Stimulated activated CD4-positive, alpha-beta T cell treated with anti-CD3 and anti-CD28 coated beads, TNF-alpha, amount 100 ng/mL, for 4 hours (primary cell): ENCODE measurements at places on chromosomes 12 and 14.

GRCh38 chr12:79874665-79875064 lies 60.2 kb downstream of the PPP1R12A start:
- DNase-seq, result no peak

DNA sequence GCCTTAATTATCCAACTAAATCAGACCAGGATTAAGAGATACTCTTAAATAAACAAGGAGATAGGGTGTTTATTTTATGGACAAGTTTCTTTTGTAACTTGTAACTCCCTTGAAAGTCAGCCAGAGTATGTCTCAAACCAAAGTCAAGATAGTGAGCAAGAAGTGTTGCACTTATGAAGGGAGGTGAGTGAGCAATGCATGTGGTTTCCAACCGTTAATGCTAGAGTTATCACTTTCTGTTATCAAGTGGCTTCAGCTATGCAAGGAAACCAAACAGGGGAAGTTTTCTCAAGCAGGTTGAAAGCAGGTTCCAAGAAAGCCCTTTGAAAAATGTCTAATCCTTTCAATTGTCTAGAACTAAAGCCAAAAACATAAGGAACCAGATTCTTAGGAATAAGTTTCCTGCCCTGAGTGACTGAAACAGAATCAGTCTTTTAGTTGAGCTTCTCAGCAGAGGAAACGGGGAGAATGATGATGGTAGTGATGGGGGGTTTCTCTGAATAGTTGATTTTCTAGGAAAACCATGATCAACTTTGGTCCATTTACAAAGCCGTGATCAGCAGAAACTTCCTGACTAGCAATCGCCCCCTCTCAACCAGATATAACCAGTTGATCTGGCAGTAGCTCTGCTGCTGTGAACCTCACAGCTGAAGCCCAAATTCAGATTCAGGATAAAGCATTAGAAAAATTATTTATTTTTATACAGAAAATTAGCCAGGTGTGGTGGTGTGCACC lies 128.4 kb downstream of the DAD1 start:
- DNase-seq, result no peak

DNA sequence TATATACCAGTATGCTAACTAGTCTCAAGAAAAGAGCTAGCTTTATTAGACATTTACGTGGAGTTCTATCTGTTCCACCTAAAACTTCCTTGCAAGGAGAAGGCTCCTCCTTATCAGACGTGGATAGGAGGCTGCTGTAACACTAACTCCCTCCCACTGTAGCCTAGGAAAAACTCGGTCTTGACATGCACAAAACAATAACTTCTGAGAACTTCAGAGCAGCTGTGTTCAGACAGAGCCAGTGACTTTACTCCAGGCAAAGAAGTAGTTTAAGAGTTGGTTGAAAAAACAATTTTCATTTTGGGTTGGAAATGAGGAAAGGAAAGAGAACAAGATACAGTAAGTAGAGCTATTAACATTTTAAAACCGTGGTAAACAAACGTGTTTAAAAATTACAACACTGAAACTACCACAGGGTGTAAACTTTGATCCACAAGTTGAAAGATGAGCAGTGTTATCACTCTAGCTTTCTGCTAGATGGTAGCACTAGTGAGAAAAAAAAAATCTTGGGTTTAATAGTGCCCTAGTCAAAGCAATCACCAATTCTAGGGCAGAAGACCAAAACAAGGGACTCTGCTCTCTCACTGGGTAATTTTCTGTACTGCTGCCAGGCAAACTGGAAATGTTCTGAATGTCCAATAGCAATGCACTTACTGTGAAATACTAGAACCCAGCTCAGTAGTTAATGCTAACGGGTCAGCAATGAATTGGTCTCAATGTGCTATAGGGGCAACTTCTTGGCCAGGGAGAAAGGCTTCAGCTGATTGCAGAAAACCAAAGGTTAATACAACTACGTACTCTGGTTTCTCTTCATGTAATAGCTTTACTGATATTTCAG lies 2.4 kb downstream of the ATF7 start:
- no peak for DNase-seq

DNA sequence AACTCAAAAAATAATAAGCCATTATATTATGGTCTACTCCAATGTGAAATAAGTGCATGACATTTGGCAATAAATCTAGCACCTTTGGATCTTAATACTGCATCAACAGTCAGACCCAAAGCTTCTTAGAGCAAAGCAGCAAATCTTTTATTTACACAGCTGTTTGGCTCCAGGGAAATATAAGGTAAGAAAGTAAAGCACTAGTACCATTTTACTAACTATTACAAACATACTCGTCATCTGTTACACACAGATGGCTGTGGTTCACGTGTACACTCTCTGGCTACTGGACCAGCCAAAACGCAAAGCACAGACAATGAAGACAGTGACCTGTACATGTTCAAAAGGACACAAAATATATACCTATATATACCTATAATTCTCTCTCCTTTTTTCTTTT lies 2.8 kb downstream of the FGD6 start:
- no peak for DNase-seq

GRCh38 chr12:57242691-57243454 lies 8.1 kb downstream of the STAC3 start:
- peak; percentile 56 for DNase-seq

GRCh38 chr12:78209846-78210505 lies 379.3 kb downstream of the NAV3 start:
- no peak for DNase-seq

DNA sequence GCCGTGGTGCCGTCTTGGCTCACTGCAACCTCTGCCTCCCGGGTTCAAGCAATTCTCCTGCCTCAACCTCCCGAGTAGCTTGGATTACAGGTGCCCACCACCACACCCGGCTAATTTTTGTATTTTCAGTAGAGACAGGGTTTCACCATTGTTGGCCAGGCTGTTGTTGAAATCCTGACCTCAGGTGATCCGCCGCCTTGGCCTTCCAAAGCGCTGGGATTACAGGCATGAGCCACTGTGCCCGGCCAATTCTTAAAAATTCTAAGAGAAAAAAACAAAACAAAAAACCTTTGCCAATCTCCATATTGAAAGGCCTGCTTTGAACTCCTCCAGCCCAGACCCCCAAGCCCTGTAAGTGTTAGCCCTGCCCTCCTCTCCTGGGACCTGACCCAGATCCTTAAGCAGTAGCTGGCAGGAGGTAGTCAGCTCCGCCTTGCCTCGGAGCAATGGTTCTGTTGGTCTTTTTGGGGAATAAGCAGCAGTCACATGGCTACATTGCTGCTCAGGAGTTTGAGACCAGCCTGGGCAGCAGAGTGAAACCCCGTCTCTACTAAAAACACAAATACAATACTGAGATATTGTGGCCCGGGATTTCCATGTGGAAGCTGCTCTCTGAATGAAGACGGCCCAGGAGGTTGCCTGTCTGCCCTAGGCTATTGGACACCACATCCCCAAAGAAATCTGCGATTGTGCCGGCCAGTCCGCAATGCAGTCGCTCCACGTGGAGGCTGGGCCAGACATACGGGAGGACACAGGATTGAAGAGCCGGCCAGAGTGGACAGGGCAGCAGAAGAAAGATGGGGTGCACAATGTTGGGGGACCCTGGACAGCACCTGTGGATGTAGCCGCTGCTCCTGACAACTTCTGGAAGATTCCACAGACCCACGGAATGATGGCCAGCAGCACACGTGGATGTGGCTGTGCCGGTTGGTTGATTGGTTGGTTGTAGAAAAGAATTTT lies 28.8 kb upstream of the BEGAIN start:
- no peak for DNase-seq

DNA sequence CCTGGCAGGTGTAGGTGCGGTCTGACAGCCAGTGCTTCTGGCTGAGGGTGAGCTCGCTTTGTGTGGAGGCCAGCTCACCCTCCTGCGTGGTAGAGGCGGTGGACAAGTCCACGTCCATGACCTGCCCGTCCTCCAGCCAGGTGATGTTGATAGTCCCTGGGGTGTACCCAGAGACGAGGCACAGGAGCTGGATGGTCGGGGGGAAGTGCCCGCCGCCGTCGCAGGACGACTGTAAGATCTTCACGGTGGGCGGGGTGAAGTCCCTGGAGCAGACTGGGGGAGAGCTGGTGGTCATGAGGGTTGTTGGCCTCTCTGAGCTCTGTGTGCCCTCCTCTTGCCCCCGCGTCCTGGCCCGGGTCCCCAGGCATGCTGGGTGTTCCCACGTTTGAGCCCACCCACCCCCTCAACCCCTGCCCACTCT lies 74.6 kb downstream of the TMEM121 start:
- no peak for DNase-seq

DNA sequence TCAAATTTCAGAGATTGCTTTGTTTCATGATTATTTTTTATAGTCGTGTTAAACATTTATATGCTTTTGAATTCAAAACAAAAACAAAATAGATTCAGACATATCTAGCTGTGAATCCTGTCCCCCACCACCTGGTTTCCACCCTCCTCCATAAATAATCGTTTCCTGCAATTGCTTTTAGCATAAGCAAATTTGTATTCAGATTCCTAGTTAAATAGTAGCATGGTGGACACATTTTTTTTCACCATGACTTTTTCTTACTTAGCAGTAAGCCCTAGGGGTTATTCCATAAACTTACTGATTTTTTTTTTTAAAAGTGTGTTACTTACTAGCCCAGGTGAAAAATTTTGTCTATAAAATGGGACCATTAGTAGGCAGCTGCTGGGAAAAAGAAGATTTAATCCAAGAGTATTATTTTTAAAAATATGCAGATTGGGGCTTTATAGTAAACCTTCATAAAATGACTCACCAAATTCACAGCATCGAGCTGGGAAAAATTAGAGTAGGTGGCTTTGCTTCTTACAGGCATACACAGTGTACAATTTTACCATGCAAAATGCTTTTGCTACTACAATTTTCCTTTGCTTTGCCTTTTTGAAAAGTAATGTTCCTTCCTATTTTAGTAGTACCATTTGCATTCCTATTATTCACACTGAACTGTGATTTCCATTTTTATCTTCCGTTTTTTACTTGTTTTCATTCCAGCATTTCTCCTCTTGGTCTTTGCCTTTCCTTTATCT lies 117.8 kb downstream of the BTG1 start:
- no peak for DNase-seq

DNA sequence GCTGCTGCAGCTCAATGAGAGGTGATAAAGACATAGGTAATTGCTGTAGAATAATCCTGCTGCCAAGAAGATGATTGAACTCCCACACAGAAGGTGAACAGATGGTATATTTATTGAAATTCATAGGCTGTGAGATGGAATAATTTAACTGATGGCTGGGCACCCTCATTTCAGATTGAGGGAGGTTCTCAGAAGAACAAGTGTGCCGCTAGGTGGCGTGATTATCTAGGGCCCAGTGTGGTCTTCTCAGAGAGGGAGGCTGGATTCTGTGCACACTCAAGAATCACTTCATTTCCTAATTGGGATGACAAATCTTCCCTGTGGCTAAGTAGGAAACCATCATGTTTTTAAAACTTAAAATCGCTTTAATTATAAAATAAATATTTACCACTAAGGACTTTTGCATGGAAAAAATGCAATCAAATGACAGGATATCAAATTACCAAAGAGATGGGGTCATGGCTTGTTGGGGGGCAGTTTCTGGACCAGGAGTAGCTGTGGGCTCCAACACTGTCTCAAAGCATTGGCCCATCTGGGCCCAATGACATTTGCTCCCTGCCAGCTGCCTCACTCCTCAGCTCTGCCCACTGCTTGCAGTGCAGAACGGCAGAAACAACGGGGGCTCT lies 132.3 kb downstream of the SNAPC1 start:
- DNase-seq, result peak; percentile 10

- no peak for DNase-seq
Measured at GRCh38 chr14:30496852-30497251, 62.1 kb upstream of the G2E3 start.

DNA sequence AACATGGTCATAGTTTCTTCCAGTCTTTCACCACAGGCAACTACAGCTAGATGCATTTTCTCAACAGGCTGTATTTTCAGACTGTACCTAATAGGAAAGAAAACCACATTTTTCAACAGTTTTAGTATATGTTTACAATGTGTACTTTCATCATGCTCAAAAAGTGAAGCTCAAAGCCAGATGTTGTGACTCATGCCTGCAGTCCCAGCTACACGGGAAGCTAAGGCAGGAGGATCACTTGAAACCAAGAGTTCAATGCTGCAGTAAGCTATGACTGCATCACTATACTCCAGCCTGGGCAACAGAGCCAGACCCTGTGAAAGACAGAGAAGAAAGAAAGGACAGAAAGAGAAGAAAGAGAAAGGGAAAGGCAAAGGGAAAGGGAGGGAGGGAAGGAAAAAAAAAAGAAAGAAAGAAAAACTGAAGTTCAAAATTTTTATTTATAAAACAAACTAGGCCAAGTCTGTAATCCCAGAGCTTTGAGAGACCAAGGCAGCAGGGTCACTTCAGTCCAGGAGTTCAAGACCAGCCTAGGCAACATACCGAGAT lies 25.5 kb downstream of the GXYLT1 start:
- no peak for DNase-seq

GRCh38 chr14:56195223-56195622 lies 77.0 kb downstream of the PELI2 start:
- DNase-seq, result no peak

DNA sequence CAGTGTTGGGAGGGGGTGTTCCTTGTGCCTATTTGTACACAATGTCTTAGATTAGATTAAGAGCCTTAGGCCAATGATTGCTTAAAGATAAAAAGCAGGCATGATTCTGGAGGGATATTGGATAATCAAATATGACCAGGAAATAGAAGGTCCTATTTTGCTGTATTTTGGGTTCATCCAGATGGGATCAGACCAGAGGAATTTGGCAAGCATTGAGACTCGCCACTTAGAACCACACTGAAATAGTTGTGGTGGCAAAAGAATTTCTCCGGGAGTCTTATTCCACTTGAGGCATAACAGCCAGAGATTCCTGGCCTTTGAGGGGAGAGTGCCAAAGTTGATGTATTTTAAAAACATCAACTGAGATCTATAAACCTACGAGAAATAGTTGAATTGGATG lies 327.2 kb downstream of the RAD51B start:
- DNase-seq, result no peak

DNA sequence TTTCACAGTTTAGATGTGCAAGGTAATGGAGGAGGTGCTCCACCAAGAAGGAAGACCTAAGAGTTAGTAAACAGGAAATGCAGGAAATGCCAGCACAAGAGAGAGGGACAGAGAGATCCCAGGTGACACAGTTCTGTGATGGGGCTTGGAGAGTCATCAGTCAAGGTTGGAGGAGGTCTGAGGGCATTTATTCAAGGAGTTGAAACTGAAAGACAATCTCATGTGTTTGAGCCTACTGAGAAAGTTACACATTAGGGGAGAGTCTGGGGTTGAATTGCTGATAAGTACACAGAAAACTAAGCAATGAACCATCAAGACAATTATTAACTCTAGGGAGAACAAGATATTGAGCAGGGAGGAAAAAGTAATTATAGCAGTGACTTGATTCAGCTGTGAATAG lies 138.5 kb downstream of the ANO6 start:
- DNase-seq, result no peak

DNA sequence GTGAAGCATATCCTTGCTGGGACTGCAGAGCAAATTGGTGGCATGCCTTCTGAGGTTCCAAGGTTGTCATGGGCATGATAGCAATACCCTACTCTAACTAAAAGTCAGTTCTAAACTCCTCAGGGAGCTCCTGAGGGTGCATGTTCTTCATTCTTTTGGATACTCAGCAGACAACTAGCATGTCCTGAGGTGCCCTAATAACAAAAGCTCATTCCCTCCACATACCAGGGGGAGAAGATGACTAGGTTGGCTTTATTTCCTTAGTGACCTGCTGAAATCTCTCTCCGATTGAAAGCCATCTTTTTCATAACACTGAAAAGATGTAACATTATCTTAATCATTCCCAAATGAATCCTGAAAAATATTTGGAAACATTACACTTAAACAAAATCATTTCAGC lies 188.7 kb upstream of the IGF1 start:
- DNase-seq, result no peak
